ENCODE measurements at places on chromosomes 1 and 21. TPM values are rescaled to one million over a fixed set of nuclear protein-coding genes. Genes with fewer than 3 reads are reported as not detected.

Gene C4BPB
- not detected for total RNA-seq

Gene OR2T11
- not detected for total RNA-seq

Gene SELP
- total RNA-seq: 5.9 TPM

Gene KCNE2
- not detected for total RNA-seq

Gene ATP6V1G3
- not detected for total RNA-seq

Gene DNTTIP2
- 43.4 TPM for total RNA-seq

Gene RPE65
- not detected for total RNA-seq

Gene TGFBR3
- 262 TPM for total RNA-seq

Gene CHRM3
- total RNA-seq: 75.5 TPM

Gene FCGR1A
- total RNA-seq: 23.2 TPM

Gene UBE2J2
- 34.9 TPM for total RNA-seq

Gene TFAP2E
- 0.33 TPM for total RNA-seq

Gene GBP3
- 11.9 TPM for total RNA-seq

Gene MINDY1
- total RNA-seq: 30.4 TPM

Gene IGSF3
- 14.3 TPM for total RNA-seq

Gene CHI3L1
- total RNA-seq: 2.1 TPM

Gene UHMK1
- total RNA-seq: 25.3 TPM

Gene LRRC3
- total RNA-seq: 6.6 TPM

Gene MTARC2
- 19.9 TPM for total RNA-seq

Gene TSPEAR
- 0.23 TPM for total RNA-seq

Gene LCE2A
- total RNA-seq: not detected

Gene FOXD2
- 0.19 TPM for total RNA-seq

Gene SPATA6
- 12.4 TPM for total RNA-seq

Gene MSH4
- total RNA-seq: 0.40 TPM
